ENCODE measurements at places on chromosomes 13 and 19.
A peak's percentile ranks its signal among the peaks of the same experiment; 100 is the strongest.

DNA sequence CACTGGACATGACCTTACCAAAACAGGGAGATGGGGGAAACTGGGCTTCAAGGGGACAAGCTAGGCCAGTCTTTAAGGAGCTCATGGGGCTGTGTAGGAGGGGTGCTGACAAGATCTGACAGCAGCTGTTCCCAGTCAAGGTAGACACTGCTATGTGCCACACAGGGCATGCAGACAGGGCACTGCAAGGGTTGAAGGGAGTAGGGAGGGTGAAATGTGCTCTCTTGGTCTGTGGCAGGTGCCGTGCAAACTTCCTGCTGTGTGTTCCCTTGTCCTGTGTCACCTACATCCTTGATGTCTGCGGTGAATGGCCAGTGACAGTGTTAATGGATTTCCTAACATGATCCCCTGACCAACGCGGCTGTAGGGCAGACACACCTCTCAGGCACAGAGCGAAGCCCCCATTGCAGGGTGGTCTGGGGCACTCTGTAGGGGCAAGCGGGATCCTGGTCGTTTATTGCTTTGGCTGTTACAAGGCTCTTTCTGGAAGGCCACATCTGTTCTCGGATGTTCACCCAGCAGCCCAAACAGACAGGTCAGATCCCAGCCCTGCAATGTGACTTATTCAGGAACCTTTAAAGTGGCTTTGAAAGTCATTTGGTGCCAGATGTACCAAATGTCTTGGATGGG, 199.5 kb upstream of the ZNF536 start:
- no peak for DNase-seq

- no peak for DNase-seq
Observed at GRCh38 chr13:73703606-73704005, 430.6 kb downstream of the KLF12 start.

DNA sequence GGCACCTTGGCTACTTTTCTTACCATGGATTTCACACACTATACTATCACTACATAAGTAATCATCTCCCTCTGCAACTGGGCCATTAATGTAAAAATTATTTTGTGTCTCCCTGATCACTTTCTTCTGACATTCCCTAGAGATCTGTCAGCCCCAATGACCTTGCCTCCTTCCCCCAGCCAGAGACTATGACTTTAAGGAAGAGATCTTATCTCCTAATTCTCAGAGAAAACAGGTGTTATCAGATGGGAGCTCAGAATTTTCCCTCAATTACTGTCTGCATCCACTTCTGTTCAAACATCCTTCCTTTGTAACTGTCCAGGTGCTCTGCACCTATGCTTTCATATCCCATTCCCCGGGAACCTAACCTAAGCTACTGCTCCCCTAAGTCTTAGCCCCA, 397.5 kb downstream of the DIAPH3 start:
- DNase-seq = no peak

DNA sequence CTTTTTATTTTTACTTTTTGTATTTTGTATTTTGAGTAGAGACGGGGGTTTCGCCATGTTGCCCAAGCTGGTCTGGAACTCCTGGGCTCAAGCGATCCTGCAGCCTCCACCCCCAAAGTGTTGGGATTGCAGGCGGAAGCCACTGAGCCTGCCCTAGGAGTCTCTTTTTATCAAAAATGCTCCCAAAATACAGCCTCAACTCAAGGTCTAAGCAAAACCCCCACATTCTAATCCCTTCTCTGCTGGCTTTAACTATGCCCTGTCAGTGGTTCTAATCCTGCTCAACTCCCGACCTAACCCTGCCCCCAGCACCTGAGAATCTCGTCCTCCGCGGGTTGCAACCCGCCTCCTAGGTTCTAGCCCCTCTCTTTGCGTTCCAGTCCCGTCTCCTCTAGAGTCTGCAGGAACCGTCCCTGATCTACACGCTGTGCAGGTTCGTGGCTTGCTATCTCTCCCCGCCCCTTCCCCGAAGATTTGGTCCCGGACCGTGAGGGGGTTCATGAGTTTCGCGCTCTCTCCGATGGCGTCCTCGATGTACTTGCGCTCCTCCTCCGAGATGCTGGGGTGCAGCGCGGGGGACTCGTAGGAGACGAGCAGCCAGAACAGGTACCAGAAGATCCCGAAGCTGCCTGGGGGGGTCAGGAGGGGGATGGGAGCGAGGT, 8.0 kb downstream of the SLC17A7 start:
- no peak for DNase-seq

DNA sequence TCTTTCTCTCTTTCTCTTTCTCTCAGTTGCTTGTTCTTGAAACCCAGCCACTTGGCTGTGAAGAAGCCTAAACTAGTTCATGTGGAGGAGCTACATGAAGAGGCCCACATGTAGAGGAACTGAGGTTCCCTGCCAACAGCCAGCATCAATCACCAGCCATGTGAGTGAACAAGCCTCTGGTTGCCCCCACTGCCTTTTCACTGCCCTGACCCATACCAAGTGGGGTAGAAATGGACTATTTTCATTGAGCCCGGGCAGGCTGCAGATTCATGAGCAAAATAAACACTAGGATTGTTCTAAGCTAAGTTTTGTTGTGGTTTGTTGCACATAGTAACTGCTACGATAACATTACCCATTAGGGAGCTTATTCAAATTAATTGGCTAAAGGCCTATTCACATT, 78.7 kb upstream of the FAM216B start:
- peak; percentile 4 for DNase-seq

- no peak for DNase-seq
Observed at GRCh38 chr19:1118999-1119398, 15.2 kb downstream of the GPX4 start.

DNA sequence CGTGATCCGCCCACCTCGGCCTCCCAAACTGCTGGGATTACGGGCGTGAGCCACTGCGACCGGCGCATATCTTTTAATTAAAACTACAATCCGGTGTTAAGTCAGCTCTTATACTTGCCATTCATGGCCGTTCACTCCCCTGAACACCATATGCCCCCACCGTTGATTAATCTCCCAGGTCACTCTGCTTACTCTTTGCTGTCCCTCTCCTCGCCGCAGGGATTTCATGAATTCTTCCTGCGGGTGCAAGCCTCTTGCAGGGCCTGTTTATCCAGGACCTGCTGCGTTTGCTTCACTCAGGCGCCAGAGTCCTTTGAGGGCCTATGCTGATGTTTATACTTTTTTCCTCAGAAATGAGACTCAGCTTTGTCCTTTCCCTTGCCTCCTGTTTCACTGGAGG, 996 bp downstream of the ERVV-2 start:
- DNase-seq = no peak

DNA sequence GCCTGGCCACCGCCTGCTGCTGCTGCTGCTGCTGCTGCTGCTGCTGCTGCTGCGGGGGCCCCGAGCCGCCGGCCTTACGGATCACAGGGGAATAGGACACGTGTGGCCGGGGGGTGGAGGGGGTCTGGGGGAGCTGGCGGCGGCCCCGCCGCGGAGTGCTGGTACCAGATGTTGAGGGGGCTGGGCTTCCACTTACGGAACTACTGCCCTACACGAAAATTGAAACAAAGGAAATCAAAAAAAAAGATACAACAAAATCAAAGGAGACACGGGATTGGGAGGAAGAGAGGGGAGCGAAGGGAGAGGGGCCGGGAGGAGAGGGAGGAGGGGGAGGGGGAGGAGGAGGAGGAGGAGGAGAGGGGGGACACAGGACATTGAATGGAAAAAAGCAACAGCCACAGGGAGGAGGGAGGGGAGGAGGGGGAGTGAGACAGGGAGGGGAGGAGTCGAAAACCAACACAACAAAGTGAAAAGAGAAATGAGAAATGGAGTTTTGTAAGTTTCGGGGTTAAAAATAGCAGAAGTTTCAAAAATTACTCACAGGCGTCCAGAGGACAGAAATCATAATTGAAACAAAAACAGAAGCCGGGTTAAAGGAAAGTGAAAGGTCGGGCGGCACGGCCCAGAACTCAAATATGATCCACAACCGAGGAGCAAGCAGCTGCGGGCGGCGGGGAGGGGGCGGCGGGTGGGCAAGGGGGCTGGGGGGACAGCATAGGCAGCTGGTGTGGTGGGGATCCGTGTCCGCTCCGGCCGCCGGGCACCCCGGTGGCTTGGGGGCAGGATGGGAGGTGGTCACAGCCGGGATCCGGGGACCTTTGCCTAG, 57.8 kb downstream of the IER2 start:
- DNase-seq = no peak

GRCh38 chr13:109381546-109382180, 404.7 kb downstream of the IRS2 start:
- no peak for DNase-seq

- no peak for DNase-seq
Observed at GRCh38 chr13:40116008-40116407, 460.5 kb downstream of the COG6 start.

- DNase-seq = no peak
Observed at GRCh38 chr13:49373716-49374115, 70.1 kb downstream of the CAB39L start.
